Activated CD4-positive, alpha-beta T cell treated with anti-CD3 and anti-CD28 coated beads, Interleukin-2, amount 50 U/mL, for 48 hours (primary cell): ENCODE measurements at places on chromosomes 5 and 9.

DNA sequence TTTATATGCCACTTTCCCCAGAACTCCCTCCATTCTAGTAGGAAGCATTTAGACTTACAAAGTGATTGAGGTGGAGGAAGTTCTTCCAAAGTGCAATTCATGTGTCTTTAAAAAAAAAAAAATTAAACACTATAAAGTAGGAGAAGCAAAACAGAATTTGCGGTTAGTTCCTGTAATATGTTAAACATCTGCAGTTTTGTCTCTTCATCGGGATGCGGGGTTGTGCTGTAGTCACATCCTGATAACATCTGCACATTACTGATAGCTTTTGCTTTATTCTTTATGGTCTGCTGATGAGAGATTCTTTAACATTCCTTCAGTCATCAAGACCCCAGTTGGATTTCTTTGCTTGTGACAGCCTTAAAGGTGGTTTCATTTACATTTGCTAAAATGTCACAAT, 694.3 kb downstream of the NR2F1-AS1 start:
- no peak for DNase-seq

DNA sequence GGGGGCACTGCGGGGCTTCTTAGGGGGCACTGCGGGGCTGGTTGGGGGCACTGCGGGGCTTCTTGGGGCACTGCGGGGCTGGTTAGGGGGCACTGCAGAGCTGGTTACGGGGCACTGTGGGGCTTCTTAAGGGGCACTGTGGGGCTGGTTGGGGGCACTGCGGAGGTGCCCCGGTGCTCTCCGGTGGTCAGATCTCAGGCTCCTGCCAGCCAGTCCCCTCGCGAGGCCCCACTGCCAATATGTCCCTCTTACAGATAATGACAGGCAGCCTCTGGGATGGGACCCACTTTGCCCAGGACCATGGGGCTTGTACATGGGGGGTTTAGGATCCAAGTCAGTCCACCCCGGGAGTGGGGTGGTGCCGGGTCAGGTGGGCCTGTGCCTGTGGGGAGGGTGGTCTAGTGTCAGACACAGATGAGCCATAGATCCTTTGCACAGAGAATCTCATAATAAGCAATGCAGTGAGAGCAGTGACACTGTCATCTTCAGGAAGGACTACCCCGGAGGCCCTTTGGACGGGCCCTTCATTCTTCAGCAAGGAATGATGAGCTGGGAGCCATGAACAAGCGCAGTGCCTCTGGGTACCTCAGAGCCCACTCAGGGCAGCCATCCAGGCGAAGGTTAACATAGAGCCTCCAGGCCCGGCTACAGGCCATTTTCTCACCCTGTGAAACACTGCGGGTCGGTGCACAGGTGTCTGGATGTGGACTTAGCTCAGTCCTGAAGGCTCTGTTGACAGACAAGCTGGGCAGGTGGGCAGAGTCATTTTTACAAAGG, 38.2 kb downstream of the COL5A1 start:
- DNase-seq, result no peak

DNA sequence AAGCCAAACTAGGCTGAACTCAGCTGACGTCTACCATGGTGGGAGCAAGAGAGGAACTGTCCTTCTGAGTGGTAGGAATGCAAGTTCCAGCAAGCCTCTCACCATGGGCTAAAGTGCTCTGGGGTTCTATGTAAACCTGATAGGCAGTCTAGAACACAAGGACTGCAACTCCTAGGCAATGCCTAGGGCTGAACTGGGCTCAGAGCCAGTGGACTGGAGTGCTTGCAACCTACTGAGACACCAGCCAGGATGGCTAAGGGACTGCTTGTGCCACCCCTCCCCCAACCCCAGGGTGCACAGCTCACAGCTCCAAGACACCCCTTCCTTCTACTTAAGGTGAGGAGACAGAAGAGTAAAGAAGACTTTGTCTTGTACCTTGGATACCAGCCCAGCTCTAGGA, 12.1 kb upstream of the RCL1 start:
- DNase-seq, result no peak

GRCh38 chr5:3186736-3187405, 408.8 kb upstream of the IRX1 start:
- no peak for DNase-seq

GRCh38 chr5:14744296-14745187, 80.0 kb downstream of the OTULIN start:
- no peak for DNase-seq

- DNase-seq, result no peak
These were observed 246.5 kb downstream of the PCSK5 start for GRCh38 chr9:76136986-76137385.

- DNase-seq, result no peak
These were observed 82.2 kb upstream of the HSPA9 start for GRCh38 chr5:138657360-138657759.

- DNase-seq, result no peak
These were observed 55.8 kb downstream of the NSG2 start for GRCh38 chr5:174101195-174101730.

DNA sequence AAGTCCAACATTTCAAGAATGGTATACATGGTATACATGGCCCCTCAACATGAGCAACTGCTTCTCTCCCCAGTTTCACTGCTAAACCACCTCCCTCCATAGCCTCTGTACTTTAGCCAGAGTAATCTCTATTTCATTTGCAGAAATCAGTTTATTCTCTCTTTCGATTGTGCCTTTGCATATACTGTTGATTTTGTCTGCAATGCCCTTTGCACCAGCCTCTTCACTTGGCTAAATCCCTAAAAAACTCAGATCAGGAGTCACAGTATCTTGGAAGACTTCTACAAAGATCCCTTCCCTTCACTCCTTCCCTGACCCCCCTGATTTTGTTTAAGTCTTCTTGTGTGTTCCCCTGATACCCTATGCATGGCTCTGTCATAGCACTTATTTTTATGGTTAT, 4.9 kb upstream of the CCNG1 start:
- DNase-seq, result no peak

DNA sequence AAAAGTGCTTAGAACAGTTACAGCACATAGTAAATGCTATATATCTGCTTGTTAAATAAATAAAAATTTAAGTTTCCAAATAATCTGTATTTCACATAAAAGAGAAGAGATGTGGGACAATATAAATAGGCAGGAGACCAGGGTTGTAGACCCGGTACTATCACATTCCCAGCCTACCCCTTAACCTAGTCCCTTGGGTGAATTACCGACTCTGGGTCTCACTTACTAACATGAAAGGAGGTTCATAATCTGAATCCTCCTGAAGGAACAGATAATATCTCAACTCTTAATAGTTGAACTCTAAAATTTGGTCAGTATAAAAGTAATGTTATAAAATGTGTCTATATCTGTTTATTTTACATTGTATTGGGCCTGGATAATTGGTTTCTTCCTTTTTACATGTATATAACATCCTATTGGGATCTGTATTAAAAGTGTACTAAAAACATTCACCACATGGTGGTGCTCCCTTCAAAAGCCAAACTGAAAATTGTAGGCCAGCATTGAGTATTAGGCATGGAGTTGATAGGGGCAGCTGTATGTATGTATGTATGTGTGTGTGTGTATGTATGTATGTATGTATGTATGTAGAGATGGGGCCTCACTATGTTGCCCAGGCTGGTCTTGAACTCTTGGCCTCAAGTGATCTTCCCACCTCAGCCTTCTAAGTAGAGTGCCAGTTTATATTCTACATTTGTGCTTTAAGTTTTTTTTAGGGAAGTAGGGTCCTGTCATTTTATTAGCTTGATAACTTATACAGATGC, 64.2 kb upstream of the ABL1 start:
- DNase-seq, result no peak

DNA sequence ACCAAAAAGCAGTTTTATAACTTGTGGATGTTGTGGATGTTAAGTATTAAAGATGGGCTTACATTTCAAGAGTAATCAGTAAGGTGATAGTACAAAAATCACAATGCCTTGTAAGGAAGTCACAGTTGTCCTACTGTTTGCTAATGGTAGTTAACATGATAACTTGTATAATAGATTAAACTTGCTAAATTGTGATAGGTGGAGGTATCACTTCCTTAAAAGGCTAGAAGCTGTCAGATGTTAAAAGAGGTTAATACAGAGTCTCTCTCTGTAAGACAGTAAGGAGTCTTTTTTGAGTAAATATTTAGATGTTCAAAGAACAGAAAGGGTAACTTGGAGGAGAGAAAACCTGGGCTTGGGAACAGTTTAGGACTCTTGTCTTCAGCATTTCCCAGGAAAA, 14.2 kb upstream of the MACIR start:
- no peak for DNase-seq

GRCh38 chr5:174338185-174339010, 292.9 kb downstream of the NSG2 start:
- DNase-seq, result no peak

DNA sequence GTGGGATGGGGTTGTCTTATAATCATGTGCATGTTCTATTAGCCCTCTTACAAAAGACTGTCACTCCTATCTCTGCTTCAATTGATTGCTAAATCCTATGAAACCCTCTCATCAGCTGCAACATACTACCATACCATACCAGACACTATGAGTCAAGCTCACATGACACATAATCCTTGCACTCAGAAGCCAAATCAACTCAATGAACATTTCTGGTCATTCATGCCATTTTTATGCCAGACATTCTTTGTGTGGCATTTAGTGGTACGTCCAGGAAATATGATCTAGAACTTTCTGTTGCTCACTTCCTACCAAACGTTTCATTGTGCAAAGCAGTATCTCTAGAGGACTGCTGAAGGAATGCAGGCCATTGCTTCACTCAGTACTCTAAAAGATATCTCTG, 159.2 kb upstream of the GNA14 start:
- DNase-seq, result no peak

- peak; percentile 58 for DNase-seq
These were observed 86.5 kb upstream of the TNFAIP8 start for GRCh38 chr5:119269061-119269944.

DNA sequence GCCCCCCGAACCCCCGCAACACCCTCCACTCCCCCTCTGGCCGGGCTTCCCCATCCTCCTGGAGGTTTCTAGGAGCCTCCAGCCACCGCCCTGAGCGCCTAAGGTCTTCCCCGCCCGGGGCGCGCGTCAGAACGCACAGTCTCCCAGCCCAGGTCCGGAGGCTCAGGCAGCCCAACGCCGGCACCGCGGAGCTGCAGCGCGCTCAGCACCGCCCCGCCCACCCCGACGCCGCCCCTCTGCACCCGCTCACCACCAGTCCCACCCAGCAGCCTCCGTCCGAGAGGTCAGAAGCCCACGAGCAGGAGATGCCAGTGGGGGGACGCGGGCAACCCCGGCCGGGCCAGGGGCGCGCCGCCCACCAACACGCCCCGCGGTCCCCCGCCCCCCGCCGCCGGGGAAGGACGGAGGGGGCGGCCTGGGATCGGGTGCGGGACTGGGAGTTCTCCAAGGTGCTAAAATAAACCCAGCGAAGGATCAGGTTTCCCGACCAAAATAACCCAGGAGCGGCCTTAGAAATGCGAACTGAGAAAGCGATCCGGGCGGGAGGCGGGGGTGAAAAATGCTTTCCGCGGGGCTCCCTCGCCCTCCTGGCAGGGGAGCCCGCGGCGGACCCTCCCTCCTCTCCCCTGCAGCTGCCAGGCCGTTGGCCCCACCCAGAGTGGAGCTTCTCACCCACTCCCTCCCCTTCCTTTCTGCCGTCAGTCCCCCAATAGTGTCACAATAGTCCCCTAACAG, 6.5 kb upstream of the FAM78A start:
- DNase-seq, result no peak

DNA sequence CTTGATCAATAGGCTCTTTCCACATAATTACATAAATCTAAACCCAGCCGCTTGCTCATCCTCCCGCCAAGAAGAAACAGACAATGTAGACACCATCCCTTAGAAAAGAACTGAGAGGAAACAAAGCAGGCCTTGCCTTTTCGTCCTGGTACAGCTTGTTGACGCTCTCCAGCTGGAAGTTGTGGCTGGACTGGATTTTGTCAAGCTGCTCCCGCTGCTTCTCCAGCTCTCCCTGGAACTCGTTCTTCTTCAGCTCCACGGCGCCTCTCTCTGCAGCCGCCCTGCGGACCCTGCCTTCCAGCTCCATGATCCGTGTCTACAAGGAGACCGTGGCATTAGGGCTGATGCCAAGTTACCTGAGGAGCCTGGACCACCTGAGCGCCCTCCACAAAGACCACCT, 22.1 kb downstream of the GOLM1 start:
- no peak for DNase-seq

DNA sequence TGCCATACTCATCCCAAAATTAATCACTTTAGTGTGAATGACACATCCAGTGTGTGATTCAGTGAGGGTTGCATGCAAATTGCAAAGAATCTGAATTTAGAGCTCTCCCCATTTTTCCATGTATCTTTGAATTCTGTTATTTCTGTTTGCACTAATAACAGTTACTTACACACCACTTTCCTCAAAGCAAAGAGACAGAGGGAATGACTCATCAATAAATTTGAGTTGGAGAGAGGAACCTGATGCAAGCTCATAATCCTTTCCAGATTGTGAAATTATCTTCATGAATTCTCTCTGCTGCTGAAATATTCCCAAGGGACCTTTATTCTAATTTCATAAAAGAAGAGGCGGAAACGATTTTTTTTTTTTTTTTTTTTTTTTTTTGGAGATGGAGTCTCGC, 204.8 kb downstream of the CDH9 start:
- no peak for DNase-seq

- no peak for DNase-seq
These were observed 193.1 kb downstream of the SLC12A2 start for GRCh38 chr5:128276537-128277216.

- no peak for DNase-seq
These were observed 16.2 kb downstream of the ISOC1 start for GRCh38 chr5:129110742-129111141.
